ENCODE measurements at places on chromosomes 3 and 15. TPM values are rescaled to one million over a fixed set of nuclear protein-coding genes. Genes with fewer than 3 reads are reported as not detected.

GRCh38 chr3:8851703-8852102, 82.3 kb upstream of the OXTR start:
- no peak for DNase-seq

DNA sequence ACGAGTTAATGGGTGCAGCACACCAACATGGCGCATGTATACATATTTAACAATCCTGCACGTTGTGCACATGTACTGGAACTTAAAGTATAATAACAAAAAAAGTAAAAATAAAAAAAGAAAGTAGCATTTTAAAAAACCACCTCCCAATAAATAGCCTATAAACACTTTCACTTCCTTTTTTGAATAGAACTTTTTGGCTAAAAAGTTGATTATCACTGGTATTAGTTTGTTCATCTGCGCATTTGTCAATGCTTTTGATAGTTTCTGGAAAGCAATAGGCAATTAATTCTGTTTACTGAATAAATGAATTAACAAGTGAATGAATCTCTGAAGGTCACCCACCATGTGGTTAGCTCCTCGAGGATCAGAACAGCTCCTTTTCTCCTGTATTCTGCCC, 179.9 kb downstream of the SLC9A9 start:
- no peak for DNase-seq

Gene MINDY4B
- not detected for total RNA-seq

Gene PAK6
- total RNA-seq = 1.9 TPM

Gene IGF2BP2
- total RNA-seq = 0.14 TPM

Gene SNTN
- not detected for total RNA-seq

Gene SPSB4
- not detected for total RNA-seq

Data from naive thymus-derived CD4-positive, alpha-beta T cell (primary cell).